Aorta (tissue), 5 donors: ENCODE measurements at places on chromosomes 11 and 22. TPM values are rescaled to one million over a fixed set of nuclear protein-coding genes. Genes with fewer than 3 reads are reported as not detected.

The SHANK2 gene
- polyA plus RNA-seq, result 4.8 TPM

The SLC22A8 gene
- not detected for polyA plus RNA-seq

The UPB1 gene
- 0.72 TPM for polyA plus RNA-seq

DNA sequence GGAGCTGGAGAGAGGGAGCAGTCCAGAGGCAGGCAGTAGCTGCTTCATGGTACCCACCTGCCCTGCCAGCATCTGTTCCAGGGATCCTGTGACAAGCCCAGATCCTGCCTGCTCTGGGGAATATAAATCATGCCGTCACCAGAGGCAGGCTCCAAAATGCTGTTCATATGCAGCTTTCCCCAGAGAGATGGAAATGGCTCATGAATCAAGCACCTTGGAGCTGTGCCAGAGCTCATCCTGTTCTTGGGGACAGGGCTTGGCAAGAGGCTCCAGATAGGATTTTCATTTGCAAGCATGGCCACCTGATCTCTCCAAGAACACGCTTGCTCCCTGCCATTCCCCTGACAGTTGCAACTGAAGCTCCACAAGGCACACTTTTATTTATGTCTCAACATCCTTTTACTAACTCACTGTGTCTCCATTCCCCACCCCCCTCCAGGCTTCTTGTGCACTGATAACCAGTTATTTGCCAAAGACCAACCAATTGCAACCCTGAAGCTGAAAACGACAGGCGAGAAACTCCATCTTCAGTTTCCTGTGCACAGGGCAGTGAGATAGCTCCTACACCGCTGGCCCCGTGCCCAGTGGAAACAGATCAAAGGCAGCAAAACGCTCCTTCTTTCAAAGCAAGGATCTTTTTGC is 115.8 kb upstream of the PITPNB start:
- DNase-seq, result peak; percentile 78

The RHBDD3 gene
- 5.5 TPM for polyA plus RNA-seq

DNA sequence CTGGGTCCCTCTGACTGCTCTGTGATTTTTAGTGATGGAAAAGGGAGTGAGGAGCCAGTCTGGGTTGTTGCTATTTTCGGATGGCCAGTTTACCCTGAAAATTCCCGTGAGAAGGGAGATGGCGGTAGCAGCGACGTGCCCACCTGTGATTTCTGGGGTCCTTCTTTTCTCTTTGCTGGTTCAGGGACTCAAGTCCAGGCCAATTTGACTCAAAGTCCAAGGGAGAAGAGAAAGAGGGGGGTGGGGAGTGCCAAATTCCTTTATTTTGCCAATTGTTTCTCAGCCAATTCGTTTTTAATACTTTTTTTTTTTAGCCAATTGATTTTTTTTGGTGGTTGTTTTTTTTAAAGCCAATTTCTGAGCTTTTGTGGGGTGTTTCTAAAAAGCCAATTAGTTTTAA is 6.9 kb downstream of the IGF2 start:
- no peak for DNase-seq

DNA sequence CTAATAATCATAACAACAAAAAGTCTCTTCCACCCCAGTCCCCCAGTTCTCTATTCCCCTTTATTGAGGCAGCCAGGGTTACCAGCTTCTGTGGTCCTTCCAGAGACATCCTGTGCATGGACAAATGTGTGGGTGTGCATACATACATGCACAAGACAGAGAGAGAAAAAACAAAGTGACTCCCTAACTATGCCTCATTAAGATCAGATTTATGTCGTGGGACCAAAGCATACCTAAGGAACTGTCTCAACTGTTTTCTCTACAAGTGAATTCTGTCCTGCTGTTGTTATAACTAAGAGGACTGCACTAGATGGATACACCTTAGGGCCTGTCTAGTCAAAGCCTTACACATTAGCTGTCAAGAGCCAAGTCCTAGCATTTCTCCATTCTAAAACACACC is 106.7 kb downstream of the MRTFA start:
- DNase-seq, result no peak

The GAS2 gene
- polyA plus RNA-seq, result 0.18 TPM

GRCh38 chr11:46347637-46348311 is 511 bp downstream of the DGKZ start:
- DNase-seq, result peak; percentile 84

The FAT3 gene
- polyA plus RNA-seq, result 4.0 TPM

DNA sequence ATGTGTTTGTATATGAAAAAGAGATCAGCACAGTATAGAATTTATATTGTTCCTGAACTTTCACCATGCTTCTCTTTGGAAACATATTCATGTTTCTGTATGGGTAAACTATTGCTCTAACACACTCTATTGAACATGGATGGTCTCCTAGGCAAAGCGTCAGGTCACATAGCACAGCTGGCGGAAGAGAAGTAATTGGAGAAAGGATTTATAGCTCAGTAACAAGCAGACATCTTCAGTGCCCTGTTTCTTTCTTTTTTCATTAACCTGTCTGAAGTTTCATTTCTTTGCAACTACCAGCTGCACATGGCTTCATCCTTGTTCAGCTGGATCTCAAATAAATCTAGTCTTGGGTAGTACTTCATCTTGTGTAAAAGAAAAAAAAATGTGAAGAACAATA is 84.4 kb upstream of the TRPC6 start:
- DNase-seq, result no peak

The C11orf65 gene
- not detected for polyA plus RNA-seq

DNA sequence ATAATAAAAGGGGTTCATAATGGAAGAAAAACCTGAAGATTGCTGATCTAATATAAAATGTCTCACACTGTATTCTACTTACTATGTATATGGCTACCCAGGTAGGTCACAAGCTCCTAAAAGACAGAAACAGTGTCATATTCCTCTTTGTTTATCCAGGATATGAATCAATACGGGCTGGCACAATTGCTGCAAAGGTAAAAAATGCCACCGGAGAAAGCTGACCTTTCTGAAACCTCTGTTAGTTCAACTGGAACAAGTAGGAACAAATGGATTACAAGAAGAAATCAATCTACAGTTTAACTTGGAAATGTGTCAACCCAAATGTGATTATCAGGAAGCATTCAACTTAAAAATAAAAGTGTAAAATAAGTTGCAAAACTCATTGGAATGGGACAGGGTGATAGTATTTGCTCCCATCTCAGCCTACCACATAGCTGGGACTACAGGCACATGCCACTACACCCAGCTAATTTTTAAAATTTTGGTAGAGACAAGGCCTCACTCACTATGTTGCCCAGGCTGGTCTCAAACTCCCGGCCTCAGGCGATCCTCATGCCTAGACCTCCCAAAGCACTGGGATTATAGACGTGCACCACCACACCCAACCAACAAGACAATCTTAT is 27.6 kb downstream of the SLC35F2 start:
- no peak for DNase-seq

DNA sequence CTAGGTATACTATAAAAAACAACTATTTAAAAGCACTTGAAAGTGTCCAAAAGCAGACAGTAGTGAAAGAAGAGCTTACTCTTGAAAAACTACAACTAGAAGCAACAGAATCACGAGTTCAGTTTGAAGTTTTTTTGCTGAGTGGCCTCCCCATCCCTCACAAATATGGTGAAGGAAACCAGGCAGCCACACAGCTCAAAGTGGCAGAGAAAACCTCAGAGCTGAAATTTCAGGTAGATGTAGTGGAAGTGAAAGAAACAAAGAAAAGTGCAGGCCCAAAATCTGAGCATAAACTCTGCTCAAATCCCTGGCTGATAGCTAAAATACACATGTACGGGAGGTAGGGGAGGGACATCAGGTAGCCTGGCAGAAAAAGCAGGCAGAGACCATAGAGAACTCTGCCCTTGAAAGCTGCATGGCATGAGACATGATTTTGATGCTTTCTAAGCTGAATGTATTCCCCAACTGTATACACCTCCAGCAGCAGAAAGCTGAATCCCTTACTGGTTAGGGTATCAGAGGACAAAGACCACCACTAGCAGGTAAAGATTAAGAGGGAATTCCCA is 12.1 kb downstream of the BTBD10 start:
- DNase-seq, result no peak

The KCNK7 gene
- not detected for polyA plus RNA-seq

DNA sequence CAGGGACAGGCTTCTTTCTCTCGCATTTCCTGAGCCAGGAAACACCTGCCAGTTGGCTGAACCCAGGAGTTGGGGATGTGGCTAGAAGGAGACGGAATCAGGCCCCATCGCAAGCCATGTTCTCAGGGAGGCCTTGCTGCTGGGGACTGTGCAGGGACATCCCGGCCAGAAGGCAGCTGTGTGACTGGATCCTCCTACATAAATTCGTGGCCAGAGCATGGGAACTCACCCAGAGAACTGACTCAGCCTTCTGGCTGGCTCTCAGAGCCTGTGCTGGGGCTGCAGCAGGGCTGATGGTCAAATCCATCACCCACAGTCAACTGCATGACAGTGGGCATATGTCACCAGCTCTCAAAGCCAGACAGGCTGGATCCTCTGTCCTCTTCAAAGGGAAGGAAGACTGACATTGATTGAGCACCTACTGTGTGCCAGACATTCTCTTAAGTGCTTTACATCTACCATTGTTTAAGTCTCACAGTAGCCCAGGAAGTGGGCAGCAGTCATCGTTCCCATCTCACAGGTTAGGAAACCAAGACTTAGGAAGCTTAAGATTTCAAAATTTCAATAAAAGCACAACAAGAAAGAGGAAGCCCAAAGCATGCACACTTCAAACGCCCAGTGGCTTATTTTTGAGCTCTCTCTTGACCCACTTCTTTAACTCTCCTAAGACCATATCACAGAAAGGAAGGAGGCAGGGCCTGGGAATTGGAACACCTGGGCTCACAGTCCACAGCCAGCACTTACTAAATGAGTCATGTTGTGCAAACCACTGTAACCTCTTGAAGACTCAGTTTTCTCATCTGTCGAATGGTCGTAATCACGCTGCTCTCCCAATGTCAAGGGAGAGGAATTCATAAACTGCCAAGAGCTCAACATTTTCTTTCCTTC is 30.9 kb upstream of the CACNG2 start:
- no peak for DNase-seq

DNA sequence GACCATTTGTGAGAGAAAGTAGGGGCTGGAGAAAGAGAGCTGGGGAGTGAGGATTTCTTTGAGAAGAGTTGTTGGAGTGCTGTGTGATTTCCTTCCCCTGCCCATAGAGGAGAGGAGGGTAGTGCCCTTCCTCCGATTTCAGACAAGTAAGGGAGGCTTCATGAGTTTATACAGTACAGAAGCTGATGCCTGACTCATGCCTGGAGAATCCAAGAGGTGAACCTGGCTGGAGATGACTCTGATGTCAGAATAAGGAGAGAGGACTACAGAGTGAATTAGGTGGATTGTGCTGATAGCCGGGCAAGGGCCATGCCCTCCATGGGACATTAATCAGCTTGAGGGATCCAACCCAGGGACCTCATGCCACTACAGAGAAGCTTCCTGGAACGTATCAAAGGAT is 91.6 kb downstream of the FAR1 start:
- DNase-seq, result no peak

The CCDC15 gene
- 0.13 TPM for polyA plus RNA-seq

DNA sequence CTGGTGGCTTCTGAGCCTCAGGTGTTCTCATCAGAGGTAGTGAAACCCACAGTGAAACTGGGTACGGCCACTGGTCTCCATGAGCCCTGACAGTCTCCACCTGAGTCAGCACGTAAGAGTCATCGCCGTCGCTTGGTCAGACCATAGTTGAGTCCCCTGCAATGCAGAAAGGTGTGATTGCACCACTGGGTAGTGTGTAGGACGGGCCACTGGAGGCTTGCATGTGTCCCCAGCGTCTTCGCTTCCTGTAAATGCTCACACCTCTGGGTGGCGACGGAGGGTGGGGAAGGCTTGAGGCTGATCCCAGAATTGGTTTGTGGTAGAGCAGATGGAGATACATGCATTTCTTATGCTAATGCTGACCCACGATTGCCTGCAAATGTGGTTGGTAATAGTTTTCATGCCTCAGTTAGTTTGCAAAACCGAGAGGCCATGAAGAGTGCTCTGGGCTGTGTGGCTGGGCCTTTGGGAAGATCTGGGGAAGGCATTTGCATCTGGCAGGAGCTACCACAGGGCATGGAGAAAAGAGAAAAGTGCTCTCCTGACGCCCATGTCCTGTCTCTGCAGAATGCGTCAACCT is 26.5 kb downstream of the CTTN start:
- DNase-seq, result no peak

The ZNF215 gene
- polyA plus RNA-seq, result 0.61 TPM

DNA sequence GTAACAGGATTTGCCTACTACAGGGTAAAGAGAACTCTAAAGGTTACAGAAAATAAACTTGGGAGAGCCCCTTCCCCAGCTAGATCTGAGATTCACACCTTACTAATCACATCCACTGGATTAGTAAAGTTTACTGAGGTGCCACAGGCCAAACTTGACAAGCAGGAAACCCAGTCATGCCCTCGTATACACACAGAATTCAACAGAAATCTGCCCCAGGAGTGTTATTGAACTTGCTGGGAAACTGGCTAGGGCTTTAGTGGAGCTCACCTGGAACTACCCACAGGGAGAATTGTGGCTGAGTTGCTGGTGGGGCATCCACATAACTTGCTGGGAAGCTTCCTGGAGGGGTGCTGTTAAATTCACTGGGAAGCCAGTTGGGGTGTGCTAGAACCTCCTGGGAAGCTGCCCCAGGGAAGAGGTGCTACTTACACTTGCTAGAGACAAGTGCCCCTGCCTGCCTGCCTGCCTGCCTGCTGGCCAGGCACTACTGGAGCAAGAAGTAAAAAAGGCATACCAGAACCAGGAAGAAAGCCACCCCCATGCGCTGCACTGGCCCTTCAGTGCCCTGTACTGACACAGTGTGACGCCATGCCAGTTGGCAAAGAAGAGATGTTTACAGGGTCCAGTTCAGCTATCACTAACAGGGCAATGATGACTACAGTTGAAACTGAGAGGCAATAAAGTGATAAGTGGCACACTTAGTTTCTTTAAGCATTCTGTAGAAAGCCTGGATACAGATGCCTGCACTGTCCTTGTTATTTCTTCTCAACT is 106.5 kb downstream of the ALX4 start:
- DNase-seq, result no peak

DNA sequence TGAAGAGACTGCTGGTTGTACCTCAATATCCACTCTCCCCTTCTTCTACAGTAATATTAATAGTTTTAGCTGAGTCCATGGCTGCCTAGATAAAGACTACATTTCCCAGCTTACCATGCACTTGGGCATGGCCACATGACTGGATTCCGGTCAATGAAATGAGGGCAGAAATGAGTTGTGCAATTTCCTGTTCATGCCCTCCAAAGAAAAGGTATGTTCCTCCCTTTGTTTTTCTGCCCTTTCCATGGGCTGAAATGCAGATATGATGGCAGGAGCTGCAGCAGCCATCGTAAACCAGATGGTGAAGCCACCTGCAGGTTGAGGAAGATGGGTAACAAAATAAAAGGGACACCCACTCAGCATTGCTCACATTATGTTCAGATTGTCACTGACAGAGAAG is 15.3 kb upstream of the ELFN2 start:
- DNase-seq, result peak; percentile 7

GRCh38 chr22:30324014-30324730 is 2.6 kb downstream of the TBC1D10A start:
- no peak for DNase-seq

DNA sequence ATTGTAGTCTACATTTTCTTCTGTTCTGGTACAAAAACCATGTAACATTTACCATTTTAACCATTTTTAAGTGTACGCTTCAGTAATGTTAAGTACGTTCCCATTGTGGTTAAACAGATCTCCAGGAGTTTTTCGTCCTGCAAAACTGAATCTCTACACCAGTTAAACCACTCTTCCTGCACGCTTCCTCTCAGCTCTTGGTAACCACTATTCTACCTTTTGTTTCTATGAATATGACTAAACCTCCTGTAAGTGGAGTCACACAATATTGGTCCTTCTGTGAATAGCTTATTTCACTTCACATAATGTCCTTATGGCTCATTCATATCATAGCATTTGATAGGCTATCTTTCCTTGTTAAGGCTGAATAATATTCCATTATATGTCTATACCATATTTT is 7.1 kb upstream of the EXT2 start:
- DNase-seq, result no peak

GRCh38 chr11:92122561-92122960 is 102.1 kb upstream of the FAT3 start:
- no peak for DNase-seq
